ENCODE measurements at places on chromosomes 3 and 15.
A peak's percentile ranks its signal among the peaks of the same experiment; 100 is the strongest.

- no peak for DNase-seq
Measured at GRCh38 chr15:96354731-96355567, 24.4 kb downstream of the NR2F2 start.

DNA sequence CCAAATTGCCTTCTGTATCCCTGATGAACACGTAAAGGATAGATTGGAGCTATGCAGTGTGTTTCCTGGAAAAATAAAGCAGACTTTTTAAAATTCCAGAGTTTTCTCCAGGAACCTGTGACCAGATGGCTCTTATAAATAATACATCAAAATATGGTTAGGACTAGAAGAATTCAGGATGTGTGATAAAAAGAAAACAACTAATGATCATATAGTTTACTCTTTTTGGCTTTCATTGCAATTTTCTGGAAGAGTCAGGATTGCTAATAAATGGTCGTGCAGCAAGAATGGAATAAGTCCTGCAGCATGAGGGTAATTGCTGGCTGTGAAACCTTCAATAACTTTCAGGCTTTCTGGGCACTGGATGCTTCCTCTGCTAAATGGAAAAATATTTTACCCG lies 30.2 kb upstream of the DENND4A start:
- DNase-seq, result no peak

DNA sequence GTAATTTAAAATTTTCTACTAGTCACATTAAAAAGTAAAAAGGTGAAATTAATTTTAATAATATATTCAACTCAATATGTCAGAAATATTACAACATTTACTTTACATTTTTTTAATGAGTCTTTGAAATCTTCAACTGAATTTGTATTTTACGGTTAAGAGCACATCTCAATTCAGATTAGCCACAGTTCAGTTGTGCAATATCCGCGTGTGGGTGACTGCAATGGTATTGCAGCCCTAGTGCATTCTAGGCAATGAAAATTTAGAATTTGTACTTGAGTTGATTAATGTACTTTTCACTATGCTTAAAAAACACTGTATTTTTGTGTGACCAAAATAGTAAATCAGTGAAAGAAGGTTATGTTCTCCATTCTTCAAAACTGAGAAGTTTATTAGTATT lies 57.3 kb downstream of the CEP63 start:
- DNase-seq, result no peak

DNA sequence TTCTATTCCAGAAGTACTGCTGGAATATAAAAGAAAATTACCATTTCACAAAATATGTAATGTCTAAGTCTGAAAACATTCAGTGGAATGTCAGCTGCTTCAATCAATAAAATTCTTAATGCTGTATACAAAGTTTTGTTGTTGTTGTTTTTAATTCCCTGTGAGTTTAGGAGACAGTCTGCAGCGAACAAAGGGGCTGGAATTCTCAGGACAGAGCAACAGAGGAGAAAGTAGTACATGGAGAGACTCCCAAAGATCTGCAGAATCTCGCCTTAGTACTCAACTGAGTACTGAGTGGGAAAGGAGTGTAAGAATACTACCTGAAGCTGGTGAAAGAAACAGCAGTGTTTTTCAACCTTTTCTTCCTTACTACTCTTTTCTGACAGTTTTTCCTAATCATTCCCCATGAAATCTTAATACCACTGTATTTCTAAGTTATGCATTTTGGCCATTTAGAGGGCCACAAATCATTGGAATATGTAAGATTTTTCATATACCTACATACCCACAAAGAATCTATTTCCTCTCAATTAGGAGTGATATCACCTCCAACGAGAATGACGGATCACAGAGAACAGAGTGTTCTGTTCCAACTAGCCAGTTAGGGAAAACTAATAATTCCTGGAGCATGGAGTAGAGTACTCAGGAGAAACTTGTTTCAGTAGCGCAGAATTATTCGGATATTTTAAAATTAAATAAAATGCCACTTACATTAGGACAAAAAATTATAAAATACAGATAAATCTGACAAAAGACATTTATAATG lies 16.0 kb downstream of the ANKRD28 start:
- no peak for DNase-seq

- no peak for DNase-seq
Measured at GRCh38 chr3:161740421-161740820, 243.8 kb downstream of the OTOL1 start.

DNA sequence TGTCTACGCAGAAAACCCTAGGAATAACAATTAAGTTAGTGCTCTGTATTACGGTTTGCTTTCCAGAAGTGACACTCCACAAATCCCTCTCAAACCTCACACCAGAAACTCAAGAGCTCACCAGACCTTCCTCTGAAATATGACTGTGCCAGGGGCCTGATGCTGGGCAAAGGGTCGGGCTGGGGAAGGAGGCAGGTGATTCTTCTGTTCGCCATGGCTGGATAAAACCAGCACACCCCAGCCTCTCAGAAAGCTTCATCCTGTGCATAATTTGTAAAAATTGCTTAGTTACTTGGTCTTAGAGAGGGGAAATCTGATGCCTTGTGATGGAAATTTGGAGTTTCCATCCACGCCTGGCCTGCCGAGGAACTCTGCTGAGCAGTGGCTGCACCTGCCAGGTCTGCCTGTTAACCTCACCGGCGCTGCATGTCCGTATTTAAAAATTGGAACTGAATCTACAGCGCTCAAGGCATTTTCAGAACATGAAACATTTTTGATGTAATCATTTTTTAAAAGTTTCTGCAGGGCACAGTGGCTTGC lies 22.7 kb upstream of the ATP1B3 start:
- no peak for DNase-seq

- no peak for DNase-seq
Measured at GRCh38 chr3:16484216-16484615, 29.3 kb downstream of the RFTN1 start.

- no peak for DNase-seq
Measured at GRCh38 chr15:66108483-66109265, 144.9 kb downstream of the MEGF11 start.

DNA sequence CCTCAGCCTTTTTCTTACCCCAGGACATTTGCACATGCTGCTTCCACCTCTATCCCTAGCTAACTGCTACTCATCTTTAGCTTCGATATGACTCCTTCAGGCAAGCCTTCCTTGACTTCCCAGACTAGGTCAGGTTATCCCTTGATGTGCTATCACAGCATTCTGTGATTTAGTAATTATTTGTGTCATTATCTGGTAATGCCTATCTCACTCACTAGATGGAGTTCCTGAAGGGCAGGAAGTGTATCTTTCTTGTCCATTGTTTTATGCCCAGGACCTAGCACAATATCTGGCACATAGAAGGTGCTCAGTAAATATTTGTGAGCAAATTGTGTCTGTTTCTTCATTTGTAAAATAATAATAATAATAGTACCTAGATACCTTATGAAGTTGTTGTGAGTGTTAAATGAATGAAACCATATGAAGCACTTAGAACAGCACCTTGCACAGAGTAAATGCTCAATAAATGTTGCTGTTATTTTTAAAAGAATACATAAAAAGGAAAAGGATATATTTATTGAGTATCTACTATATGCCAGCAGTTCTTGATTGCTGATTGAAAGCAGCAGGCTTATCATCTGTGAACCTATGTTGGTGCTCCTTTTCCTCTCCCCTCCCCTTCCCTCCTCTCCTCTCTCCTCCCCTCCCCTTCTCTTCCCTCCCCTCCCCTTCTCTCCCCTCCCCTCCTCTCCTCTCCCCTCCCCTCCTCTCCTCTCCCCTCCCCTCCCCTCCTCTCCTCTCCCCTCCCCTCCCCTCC lies 31.5 kb downstream of the SQOR start:
- no peak for DNase-seq

- no peak for DNase-seq
Measured at GRCh38 chr3:124826703-124827102, 60.5 kb downstream of the ITGB5 start.

DNA sequence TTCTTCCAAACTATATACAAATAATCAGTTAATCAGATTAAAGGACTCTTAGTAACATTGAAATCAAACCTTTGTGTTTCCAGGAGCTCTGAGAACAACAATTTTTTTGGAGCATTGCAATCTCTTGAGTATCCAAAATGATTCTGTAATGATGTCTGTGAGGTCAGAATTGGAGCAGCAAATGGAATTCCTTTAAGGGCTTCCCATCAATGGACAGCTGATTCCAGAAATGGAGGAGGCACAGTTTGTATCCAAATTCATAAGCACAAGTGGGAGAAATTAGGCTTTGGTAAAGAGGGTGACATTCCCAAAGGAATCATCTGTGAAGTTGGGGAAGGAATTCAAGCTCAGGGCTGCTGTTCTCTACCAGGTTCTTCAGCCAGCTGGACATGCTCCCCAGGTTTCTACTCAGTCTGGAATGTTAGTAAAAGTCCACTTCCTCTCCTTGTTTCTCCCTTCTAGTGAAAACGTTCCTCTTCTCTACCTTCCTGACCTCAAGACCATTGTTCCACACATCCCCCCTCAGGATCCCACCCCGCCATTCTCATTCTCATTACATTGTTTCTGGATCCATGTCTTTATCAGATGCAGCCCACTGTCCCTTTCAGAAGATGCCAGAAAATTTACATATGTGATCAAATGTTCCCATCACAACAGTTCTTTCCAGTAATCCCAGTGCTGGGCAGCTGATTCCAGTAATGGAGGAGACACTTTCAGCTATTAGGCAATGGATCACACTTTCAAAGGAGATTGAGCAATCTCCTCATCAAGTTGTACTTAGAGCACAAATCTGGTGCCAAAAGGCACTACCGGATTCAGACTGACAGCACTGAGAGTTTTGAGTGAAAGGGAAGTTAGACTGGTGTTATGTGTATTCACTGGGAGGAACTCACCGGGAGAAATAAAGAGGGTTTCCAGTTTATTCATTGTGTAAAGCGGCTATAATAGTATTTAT lies 391.3 kb upstream of the TPRG1 start:
- DNase-seq, result peak; percentile 91

- DNase-seq, result no peak
Measured at GRCh38 chr3:182979103-182979673, 1.1 kb downstream of the DCUN1D1 start.

- DNase-seq, result no peak
Measured at GRCh38 chr3:45525146-45525919, 69.2 kb upstream of the LIMD1 start.

- DNase-seq, result no peak
Measured at GRCh38 chr3:175818811-175819464, 959.8 kb downstream of the NAALADL2 start.

DNA sequence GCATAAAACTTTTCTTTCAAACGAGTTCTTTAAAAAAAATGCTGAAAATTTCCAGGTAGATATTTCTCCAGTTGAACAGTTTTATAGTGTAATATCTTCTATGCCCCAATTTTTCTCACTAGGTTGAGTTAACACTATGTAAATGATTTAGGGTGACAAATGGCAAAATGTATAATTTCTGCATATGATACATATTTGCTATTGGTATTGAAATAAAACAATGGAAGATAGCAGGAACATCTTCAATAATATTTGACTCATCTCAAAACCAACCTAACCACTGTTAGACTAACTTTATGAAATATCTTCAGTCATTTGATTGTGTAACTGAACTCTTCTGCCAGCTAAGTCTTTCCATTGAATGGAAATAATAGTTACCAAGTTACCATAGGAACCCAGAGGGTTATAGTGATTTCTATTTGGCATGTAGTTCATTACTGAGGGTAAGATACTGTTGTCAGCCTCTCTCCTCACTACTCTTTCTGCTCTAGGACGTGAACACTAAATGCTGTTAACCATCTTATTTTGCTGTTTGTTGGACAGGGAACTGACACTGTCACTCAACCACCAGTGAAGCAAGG lies 824.7 kb upstream of the NECTIN3 start:
- no peak for DNase-seq

GRCh38 chr3:75983111-75983510 lies 197.8 kb upstream of the ZNF717 start:
- DNase-seq, result no peak

- no peak for DNase-seq
Measured at GRCh38 chr3:177713928-177714900, 516.9 kb upstream of the TBL1XR1 start.

DNA sequence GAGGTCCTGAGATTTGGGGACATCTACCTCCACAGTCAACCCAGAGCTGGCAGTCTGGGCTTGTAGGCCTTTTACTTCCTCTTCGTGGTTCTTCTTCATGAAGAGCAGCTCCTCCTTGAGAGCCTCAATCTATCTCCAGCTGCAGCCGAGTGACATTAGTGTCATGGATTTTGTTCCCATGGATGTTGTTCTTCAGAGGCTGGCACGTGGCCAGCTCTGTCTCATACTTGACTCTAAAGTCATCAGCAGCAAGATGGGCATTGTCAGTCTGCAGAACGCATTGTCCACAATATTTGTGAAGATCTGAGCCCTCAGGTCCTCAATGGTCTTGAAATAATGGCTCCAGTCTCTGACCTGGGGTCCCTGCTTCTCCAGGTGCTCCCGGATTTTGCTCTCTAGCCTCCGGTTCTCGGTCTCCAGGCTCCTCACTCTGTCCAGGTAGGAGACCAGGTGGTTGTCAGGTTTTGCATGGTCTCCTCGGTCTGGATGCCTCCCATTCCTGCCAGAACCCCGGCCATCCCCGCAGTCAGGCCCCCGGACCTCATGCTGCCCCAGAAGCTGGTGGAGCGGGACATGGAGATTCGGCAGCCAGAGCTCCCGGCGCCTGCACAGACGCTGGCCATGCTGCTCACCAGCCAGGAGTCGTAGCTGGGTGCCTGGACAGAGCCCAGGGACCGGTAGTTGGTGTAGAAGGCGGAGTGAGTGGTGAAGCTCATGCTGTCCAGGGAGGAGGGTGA lies 3.4 kb upstream of the CCNL1 start:
- no peak for DNase-seq

- DNase-seq, result no peak
Measured at GRCh38 chr15:49622561-49622960, 1.7 kb downstream of the DTWD1 start.

- DNase-seq, result no peak
Measured at GRCh38 chr3:71707595-71707994, 17.6 kb downstream of the EIF4E3 start.

- DNase-seq, result no peak
Measured at GRCh38 chr3:136255672-136256406, 5.7 kb downstream of the PCCB start.

DNA sequence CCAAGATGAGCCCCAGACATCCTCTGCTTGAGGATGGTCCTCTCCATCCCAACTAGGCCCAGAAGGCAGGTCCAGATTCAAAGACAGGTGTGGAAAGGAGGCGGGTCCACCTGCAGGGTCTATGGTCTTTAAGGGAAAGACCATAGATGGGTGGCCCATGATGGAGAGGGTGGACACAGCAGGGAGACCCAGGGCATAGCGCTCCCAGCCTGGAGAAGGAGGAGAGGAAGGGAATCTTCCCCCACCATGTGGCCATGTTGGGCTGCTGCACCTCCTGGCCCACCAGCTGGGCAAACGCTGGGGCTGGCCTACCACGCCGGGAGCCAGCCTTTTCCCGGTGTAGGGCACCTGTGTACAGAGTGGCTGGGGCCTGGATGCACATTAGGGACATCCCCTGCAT lies 265.2 kb upstream of the TLE3 start:
- peak; percentile 74 for DNase-seq

- no peak for DNase-seq
Measured at GRCh38 chr3:48930590-48930989, 11.9 kb downstream of the ARIH2 start.

DNA sequence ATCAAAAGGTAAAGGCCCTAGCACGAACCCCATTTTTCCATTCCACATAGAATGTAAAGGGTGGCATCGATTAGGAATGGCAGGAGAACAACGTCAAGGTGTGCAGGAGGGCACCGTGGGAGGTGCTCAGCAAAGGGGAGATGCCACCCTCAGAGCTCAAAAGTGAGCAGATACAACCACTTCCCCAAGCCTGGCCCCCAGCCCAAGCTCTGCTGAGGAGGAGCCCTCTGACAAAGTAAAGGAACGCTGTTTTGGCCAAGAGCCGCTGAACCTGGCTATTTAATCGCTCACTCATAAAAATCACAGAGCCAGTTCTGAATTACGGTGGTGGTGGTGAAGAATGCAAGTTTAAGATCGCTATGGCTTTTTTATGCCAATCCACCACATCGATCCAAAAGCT lies 12.4 kb downstream of the GNB5 start:
- DNase-seq, result no peak
